Naive B cell (primary cell): ENCODE measurements at places on chromosomes 6 and 20. TPM values are rescaled to one million over a fixed set of nuclear protein-coding genes. Genes with fewer than 3 reads are reported as not detected.

NHLRC1 gene
- 0.60 TPM for polyA plus RNA-seq

HSPA12B gene
- polyA plus RNA-seq = not detected

BTBD9 gene
- 16.0 TPM for polyA plus RNA-seq

SPO11 gene
- polyA plus RNA-seq = not detected

PNPLA1 gene
- polyA plus RNA-seq = not detected
